ENCODE measurements at places on chromosomes 4 and X. TPM values are rescaled to one million over a fixed set of nuclear protein-coding genes. Genes with fewer than 3 reads are reported as not detected.

The PSMD10 gene
- 72.5 TPM for total RNA-seq

The PTPN13 gene
- 48.6 TPM for total RNA-seq

The MAGEC2 gene
- total RNA-seq: not detected

The PNMA6E gene
- not detected for total RNA-seq

The DKK2 gene
- not detected for total RNA-seq
